Activated CD8-positive, alpha-beta memory T cell treated with anti-CD3 and anti-CD28 coated beads for 4 hours (primary cell): ENCODE measurements at places on chromosomes 3 and 15.

GRCh38 chr3:44226573-44226972, 15.1 kb upstream of the TOPAZ1 start:
- DNase-seq: no peak

DNA sequence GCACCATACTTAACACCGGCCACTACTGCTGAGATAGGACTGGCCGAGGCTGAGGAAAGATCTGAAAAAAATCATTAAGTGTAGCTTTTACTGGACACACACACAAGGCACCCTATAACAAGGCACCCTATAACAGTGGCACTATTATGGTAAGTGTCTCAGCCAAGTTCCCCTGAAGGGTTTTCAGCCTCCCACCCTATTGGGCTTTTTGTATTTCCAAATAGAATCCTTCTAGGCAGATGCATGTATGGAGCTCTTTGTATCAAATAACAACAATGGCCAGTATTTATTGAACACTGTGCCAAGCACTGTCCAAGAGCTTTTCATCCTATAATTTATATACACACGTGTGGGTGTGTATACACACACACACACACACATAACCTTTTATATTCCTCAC, 6.7 kb upstream of the DNAJA4 start:
- no peak for DNase-seq

- DNase-seq: no peak
Measured at GRCh38 chr3:121985846-121986245, 36.2 kb downstream of the ILDR1 start.

DNA sequence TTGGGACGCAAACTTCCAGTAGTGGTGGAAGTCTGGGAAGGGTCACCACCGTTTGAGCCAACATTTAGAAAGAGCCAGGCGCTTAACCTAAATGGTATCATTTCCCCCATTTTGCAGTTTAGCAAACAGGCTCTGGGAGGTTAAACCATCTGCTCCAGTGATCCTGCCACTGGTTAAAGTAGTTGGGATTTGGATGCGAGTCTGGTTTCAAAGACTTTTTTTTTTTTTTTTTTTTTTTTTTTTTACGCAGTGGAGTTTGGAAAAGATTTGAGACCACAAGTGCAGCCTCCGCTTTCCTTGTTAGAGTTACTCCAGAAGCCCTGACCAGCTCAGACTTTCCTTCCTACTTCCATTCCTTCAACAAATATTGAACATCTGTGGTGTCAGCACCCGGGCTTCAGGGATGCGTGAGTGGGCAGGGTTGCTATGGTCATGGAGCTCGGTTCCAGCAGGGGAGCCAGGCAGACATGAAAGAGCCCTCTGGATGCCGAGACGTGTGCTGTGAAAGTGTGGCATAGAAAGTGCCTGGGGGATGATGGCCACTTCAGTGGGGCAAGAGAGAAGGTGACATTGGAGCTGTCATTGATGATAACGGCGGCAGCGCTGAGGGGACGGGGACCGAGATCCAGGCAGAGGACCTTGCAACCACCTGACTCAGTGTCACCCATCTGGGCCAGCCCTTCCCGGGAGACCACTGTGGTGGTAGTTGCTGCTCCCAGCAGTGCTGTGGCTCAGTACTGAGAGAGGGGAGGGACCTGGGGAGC, 1.1 kb upstream of the RNU6-1 start:
- no peak for DNase-seq

- no peak for DNase-seq
Measured at GRCh38 chr15:87582169-87582568, 674.4 kb downstream of the NTRK3 start.

GRCh38 chr3:29610781-29611180, 329.9 kb downstream of the RBMS3 start:
- DNase-seq: no peak

DNA sequence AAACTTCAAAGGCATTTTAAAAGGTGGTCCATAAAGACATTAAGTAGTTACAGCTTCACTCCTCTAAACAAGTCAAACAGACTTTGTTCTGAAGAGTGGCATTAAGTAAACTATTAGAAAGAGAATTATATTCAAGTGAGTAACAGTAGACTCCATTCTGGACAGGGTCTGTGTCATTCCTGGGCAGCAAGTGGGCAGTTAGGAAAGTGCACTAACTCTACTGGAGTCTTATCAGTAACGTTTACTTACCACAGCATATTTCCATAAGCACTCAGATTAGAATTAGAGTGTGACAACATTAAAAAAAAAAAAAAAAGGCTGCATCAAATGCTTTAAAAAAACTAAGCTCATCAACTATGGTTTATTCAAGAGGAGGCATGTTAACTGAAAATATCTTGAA, 10.6 kb downstream of the UBR1 start:
- no peak for DNase-seq

DNA sequence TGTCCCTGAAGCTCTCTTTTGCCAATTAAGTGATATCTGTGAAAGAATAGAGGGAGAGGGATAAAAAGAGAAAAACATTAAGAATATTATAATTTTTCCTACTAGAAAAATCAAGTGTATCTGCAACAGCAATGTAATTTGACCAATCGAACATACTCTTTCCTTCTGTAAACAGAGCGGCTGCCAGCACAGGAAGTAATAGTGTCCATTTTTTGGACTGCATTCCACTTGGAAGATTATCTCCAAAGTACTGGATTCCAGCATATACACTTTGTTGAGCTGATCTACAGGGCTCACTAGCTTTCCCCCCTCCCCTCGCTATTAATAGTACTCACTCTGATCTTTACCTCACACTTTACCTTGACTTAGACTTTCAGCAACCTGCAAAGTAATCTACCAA, 90.4 kb downstream of the SUCLG2 start:
- DNase-seq: no peak

- DNase-seq: no peak
Measured at GRCh38 chr3:40307176-40307575, 2.3 kb upstream of the EIF1B start.

- no peak for DNase-seq
Measured at GRCh38 chr15:72790302-72790910, 6.8 kb upstream of the ADPGK start.

DNA sequence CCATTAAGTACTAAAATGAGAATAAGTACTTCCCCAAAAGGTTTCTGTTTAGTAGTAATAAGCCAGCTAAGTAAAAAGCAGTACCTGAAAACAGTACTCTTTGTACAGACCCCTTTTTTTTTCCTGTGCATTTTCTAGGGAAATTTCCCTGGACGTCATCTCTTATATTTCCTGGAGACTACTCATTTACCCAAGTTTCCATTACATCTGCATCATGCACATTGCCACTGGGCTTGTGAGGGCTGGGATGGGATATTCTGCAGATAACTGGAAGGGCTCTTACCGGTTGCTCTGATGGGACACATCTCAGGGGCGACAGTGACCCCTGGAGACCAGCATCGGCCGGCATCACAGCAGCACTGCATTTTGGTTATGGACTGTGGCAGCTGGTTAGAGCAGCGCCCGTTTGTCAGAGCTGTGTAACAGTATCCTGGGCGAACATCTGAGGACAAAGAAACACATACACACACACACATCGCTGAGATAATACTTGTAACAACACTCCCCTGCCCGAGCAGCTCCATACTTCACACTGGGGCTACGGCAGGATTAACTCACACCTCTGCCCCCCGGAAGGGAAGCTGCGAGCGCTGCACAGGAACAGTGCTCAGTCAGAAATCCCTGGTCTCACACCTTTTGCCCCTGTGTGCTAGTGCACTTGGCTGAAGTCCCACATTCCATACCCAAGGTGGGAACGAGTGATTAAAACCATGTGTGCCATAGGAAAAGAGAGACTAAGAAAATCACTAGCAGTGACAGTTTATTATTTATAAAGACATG, 124.9 kb downstream of the FBN1 start:
- DNase-seq: no peak

DNA sequence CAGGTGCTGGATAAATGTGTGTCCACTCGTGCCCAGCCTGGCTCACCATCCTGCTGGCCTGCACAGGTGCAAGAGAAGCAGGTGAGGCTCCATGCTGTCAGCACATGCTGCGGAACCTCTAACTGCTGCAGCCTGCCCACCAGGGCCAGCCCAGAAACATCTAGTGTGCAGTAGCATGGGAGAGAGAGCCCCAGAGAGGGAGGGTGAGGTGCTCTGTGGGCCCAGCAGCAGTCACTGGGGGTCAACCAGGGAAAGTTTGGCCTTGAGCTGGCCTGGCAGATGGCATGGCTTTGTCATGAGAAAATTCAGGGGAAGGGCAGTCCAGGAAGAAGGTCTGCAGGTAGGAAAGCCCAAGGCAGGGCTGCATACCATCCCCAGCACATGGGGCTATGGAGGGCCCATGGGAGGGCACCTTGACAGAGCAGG, 18.2 kb upstream of the PRR23E start:
- DNase-seq: no peak

GRCh38 chr3:43852066-43852465, 161.3 kb downstream of the ABHD5 start:
- no peak for DNase-seq

- no peak for DNase-seq
Measured at GRCh38 chr3:113436809-113437208, 4.5 kb downstream of the CFAP44 start.

DNA sequence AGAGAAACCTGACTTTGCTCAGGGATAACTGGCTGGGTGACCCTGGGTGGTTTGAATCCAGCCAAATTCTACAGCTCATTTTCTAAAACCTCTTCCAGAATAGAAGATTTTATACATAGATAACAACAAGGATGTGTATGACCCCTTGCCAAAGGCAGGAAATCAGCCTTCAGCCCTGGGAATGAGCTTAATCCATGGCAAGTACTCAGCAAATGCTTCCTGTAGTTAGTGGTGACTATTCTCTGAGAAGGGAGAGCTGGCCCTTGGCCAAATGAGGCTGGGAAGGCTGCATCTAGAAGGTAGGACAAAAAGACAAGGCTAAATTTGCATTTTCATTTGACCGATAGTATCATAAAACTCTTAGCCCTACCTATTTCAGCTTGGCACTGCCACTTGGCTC, 4.6 kb upstream of the HACD3 start:
- no peak for DNase-seq

- no peak for DNase-seq
Measured at GRCh38 chr3:126745760-126746394, 41.8 kb downstream of the CHCHD6 start.

DNA sequence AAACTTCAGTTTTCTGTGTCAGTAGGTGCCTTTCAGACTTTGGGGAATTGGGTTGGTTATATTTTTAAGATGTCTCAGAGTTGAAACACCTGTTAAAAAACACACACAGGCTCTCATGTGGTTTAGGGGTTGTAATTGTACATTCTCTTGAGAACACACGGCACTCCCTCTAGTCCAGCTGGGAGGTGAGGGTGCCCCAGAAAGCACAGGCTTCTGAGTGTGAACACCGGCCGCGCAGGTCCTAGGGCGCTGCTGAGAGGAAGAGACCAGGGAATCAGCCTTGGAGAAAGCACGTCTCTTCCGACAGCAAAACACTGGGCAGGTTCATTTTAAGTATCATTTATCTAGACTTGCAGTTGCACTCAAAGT, 68.0 kb upstream of the RPL35A start:
- DNase-seq: no peak

GRCh38 chr3:127984241-127984975, 67.8 kb upstream of the SEC61A1 start:
- DNase-seq: no peak

- DNase-seq: no peak
Measured at GRCh38 chr3:132786890-132787289, 64.7 kb upstream of the NPHP3 start.

DNA sequence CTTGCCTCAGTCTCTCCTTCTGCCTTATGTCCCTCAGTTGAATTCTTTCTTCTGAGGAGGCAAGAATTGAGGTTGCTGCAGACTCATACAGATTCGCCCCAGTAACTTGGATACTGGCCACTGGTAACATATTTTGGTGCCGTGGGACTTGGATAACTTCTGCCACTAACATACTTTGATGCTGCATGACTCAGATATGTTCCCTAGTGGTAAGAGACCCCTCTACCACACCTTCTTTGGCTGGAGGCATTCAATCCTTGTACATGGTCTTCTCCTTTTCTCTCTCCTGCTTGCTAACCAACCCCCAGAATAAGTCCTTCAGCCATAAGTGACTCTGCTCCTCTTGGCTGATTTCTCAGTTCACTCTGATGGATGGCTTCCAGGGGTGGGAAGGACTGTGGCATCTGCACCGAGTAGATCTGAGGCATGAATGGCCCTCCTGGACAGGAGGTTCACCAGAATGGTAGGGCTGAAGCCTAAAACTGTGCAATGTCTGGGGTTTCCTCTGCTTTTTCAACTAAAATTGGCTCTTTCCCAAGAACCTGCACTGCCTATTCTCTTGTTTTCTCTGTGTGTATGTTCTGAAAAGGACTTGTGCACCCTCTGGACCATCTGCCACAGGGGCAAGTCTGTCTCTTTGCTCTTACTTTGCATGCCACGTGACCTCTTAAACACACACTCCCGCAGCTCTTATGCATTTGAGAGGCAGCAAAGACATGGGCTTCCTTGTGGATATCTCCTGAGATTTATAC, 55.5 kb upstream of the FSTL1 start:
- DNase-seq: no peak

DNA sequence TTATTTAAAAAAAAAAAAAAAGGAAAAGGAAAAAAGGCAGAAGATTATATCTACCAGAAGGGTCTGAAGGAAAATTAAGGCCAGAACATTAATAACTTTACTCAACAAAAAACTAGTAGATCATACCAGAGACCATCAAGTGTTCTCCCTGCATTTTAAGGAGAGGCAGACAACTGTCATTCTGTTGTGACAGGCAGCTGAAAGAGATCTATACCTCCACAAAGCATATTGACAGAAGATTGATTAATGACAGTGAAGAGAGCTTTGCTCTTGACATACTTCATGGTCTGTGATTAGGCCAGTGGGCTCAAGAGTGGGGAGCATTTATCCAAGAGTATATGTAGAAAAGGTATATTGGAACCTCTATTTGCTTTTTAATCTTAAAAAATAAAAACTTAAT, 248.4 kb downstream of the CDIN1 start:
- DNase-seq: no peak

- DNase-seq: no peak
Measured at GRCh38 chr3:102353805-102354204, 81.0 kb upstream of the ZPLD1 start.

DNA sequence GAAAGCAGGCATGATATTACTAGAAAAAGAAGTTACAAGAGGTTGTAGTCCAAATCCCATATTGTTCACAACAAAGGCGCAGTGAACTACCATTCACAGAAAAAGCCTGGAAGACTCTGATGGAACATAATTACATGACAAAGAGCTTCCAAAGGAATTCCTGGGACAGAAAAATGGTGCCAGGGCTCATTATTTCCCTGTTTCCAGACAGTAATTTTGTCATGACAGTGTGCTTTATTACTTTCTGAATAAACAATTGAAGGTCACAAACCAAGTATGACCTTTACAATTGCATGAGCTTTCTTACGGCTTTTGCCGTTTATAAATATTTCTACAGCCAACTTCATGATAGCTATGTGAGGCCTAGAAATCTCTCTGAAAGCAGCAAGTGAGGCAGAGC, 61.0 kb downstream of the CYFIP1 start:
- DNase-seq: no peak

DNA sequence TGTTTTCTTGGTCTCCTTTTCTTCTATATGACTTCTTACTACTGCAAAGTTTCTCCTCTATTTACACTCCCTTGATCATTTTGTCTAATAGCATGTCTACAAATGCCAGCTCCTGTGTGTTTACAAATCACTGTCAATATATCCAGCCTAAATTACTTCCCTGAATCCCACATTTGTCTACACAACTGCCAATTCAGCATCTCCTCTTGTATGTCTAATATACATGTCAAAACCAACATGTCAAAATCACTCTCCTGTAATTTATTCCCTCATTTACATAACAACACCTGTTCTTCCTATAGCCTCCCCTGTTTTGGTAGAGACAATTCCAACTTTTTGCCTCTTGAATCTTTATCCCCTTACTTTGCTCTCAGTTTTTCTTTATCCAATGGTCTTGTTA, 359.3 kb downstream of the PLOD2 start:
- no peak for DNase-seq
